Fibroblast of lung (primary cell): ENCODE measurements at places on chromosomes 1 and 21.

- peak; percentile 59 for DNase-seq
These were observed 8.6 kb upstream of the ATP5PO start for GRCh38 chr21:33924079-33924765.

GRCh38 chr1:13700521-13701270, 708 bp downstream of the PRDM2 start:
- peak; percentile 34 for DNase-seq

DNA sequence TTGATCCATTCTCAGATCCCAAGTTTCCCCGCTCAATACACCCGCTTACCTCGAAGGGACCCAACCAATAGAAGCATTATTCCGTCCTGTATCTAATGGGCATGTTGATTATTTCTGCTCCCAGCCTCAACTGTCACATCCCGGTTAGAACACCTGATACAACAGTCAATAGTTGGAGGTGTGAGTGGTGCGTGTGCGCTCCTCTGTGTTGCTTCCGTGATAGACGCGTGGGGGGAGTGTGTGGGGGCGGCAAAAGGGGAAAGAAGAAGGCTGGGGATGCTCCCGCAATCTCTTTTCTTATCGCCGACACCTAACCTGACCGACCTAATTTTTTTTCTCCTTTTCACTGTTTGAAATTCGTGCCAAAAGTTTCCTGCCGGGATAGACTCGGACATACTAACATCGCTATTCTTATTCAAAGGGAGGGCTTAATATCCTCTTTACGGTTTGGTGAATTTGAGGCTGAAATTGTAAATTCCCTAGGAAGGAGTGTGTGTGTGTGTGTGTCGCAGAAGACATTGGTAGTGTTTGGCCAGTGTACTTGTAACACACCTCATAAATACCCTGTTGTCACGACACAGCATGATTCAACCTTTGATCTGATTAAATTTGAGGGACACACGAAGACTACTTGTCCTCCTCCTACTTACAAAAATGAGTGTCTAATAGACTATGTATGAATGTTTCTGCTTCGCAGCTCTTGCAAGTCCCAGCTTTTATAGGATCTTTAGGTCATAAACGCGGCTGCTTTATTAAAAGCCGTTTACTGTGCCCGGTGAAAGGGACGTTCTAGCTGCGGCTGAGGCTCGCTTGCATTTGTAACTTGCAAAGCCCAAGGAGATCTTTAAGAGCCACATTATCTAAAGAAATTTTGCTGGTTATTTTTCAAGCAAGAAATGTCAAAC, 1.5 kb upstream of the PROX1 start:
- no peak for DNase-seq

DNA sequence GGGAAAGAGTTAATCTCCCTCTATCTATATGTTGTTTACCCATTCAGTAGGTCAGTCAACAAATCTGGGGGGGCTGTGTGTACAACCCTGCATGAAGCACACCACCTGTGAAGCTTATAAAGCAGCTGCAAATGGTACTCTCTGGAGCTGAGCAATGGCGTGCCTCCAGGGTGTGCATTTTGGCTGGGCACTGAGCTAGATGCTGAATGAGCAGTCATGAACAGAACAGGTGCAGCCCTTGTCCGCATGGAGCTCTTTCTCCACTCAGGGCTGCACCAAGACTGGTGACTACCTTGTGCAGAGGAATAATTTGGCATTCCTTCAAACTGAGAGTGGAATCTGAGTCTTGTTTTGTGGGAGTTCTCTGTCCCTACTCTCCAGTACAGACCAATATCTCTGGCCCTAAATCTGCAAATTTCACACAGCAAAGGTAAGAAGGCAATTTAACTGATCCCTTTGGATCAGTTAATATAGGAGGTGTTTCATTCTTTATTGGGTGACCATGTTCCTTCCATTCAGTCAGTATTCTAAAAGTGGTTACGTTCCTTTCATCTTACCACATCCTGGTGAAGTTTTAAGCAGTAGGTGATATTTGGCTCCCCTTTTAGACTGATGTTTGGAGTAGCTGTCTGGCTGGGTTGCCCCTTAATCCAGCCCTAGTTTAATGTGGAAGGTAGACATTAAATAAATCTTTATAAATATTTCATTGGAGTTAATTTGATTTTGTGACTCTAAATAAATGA, 76.0 kb downstream of the GPR88 start:
- DNase-seq, result no peak

DNA sequence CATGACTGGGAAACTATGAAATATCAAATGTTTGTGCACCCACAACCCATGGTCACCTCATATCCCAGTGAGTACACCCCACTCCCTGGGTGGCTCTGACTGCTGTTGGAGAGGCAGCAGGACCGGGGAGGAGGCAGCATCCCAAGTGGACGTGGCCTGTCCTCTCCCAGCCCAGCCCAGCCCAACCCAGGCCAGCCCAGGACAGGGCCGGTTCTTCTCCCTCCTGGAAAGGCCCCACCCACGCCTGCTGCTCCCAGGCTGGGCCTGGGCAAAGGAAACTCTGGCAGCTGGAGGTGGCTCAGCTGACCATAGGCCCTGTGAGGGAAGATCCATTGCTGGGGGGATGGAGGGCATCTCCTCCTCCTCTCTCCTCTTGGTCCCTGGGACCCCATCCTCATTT, 19.1 kb downstream of the MATN1 start:
- no peak for DNase-seq

DNA sequence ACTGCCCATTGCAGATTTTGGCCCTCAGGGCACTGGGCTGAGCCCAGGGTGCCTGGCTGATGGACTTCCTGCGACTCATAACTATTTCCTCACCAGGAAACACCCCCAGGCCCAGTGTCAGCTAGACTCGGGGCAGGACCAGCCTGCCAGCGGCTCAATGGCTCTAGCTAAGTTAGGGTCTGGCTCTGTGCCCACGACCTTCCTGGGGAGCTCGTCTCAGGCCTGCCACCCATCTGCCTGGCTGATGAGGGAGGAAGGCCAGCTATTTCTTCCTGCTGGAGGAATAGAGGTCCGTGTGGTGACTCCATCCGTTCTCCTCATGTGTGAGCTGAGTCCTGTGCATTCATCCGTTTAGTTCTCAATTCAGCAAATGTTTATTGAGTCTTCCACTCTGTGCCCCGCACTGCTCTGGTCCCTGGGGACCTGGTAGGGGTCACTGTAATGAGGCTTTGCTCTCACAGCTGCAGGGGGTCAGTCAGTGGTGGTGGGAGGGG, 44.5 kb downstream of the KIRREL1 start:
- peak; percentile 61 for DNase-seq

GRCh38 chr1:93770640-93771039, 89.0 kb upstream of the BCAR3 start:
- DNase-seq, result no peak

- no peak for DNase-seq
These were observed 62.8 kb downstream of the NGF start for GRCh38 chr1:115275216-115275615.

- no peak for DNase-seq
These were observed 14.2 kb upstream of the MCOLN3 start for GRCh38 chr1:85062425-85063026.

GRCh38 chr1:248783367-248783766, 27.8 kb upstream of the LYPD8 start:
- no peak for DNase-seq

DNA sequence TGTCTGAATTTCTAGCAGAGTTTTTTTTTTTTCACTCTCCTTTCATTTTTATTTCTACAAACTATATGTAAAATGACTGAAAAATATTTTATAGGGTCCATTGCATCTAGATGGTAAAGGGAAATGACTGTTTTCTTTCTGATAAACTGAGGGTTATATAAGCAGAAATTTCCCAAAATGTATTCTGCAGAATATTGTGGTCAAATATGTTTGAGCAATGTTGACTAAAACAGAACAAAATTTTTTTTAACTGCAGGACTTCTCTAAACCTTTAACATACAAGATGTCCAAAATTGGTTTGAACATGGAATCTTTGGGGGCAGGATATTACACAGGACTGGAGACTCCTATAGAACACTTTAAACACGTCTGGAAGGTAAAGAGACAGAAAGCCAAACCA, 190.5 kb downstream of the TOMM20 start:
- DNase-seq, result no peak

- no peak for DNase-seq
These were observed 112.5 kb downstream of the CYYR1 start for GRCh38 chr21:26460621-26461020.

DNA sequence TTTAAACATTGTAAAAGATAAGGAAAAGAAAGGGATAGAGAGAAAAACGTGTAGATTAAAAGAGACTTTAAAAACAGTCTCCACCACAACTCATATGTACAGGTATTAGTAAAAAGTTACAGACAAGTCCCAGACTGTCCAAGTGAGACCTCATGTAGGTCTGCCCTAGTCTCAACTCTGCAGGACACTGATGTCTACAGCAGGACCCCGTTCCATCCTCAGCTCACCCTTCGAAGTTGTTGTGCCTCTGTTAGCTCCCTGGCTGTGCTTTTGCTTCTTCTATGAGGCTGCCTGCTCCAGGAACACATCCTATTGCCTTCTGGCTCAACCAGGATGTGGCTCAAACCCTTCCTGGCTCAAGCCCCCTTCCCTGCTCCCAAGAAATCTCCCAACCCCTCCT, 72.9 kb upstream of the FBXO28 start:
- DNase-seq, result no peak

DNA sequence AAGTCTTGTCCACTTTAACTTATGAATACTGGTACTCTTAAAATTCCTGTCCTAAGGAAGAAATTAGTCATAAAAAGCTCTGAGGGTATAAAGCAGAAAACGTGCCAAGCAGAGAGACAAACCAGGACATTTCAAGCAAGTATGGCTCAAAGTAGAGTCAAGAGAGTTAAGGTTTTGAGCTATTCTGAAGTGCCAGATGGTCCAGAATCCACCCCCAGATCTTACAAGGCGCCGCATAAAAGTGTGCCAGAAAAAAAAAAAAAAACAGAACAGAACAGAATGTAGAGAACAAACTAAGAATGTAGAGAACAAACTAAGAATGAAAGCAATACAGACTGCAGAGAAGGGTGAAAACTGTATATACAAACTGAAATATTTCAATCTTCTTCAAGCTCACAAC, 12.5 kb downstream of the EPS15 start:
- DNase-seq, result peak; percentile 91

DNA sequence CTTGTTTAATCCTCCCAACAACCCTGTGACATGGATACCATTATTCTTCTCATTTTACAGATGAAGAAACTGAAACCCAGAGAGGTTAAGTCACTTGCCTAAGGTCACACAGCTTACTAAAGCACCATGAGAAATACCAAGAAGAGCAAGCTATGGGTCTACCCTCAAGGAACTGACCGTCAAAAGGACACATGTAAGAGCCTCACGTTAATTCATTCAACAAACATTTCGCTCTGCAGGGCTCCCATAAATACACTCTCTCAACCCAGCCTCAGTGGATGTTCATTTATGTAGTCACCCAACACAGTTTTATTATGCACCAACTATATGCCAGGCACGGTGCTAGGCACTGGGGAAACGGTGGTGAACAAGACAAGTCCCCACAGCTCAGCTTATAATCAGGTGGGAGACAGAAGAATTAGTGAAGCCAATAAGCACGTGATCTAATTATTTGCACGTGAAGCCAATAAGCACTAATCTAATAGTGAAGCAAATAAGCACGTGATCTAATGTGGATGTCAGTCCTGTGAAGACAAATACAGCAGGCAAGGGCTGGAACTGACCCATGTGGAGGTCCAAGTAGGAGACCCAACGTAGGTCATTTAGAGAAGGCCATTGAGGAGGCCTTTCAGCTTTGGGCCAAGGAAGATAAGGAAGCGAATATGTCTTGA, 52.1 kb upstream of the ZBTB40 start:
- no peak for DNase-seq

DNA sequence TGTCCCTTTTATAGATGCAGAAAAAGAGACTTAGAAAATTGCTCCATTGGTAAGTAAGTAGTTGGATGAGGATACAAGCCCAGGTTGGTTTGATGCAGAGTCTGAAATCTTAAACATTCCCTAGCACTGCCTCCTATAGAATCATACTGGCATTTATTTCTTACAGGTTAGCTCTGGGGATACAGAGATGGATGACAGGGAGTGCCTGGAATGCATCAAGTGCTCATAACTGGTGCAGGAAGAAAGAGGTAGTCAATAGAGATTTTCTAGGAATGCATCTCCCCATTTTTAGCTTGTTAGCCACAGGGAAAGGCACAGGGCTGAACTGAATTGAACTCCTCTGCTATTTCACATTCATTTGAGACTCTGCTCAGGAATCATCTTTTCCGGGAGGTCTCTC, 269.0 kb upstream of the USP24 start:
- no peak for DNase-seq

GRCh38 chr1:42730002-42730401, 10.0 kb downstream of the CLDN19 start:
- no peak for DNase-seq

DNA sequence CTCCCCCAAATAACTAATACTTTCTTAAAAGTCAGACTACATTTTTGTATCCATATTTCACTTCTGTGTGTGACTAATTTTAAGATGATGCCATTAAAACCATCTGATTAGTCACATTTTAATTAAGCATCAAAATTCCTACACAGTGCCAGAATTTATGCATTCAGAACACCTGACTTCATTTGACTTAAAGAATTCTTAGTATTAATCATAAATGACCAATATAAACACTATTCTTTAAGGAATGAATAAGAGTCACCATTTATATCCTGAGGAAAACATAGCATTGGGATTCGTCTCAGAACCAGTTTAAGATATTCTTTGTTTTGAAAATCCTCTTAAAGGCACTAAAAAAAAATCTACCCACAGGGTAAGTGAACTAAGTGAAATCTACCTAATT, 37.0 kb downstream of the TM2D1 start:
- DNase-seq, result peak; percentile 64

- no peak for DNase-seq
These were observed 144.1 kb downstream of the GREM2 start for GRCh38 chr1:240467895-240468294.

DNA sequence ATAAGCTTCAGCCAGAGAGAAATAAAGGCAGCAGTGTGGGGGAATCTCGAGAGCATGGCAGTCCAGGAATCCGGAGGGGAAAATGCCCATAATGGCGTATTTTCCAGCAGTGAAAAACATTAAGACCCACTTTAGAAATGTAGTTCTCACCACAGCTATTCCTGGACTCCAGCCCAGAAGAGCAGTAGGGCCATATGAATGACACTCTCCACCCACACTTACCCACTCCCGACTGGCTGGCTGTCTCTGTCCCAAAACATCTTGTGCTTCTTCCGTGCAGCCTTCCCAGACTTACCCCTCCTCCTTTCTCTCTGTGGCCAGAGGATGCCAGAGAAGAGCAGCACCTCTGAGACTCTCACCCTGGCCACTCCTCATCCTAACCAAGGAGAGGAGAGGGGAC, 56.4 kb downstream of the TRABD2B start:
- DNase-seq, result no peak
